ENCODE measurements at places on chromosomes 3 and 15. TPM values are rescaled to one million over a fixed set of nuclear protein-coding genes. Genes with fewer than 3 reads are reported as not detected.

GNB4 gene
- total RNA-seq: 0.10 TPM

GRCh38 chr3:99863588-99863987 lies 45.9 kb downstream of the CMSS1 start:
- no peak for DNase-seq

DNA sequence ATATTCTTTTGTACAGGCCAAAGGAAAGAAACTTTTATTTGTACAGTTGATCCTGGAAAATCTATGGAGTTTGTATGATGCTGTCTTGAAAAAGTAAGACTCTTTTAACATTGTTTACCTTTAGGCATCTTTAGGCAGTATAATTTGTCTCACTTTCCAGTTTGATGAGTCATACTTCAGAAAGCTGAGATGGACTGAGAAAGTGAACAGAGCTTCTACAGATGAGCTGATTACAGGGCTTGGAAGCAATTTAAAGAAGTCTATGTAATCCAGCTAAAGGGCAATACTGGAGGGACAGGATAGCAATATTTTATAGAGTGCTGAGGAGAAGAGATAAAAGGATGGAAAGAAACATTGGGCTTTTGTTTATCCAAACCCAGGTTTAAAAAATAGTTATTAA lies 123.5 kb upstream of the GOLGA6L4 start:
- no peak for DNase-seq

DNA sequence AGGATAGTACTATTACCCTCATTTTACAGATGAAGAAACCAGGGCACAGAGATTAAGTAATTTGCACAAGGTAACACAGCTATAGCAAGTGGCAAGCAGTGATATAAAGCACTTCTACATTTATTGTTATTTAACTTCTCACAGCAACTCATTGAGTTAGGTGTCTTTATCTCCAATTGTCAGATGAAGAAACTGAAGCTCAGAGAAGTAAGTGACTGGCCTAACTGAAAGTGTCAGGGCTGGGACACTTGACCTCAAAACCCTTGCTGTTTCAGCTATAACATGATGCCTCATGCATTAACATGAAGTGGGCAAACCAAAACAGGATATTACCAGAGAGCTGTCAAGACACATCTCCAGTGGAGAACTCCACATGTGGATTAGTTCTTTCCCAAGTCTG lies 65.8 kb upstream of the LEKR1 start:
- DNase-seq: no peak

DNA sequence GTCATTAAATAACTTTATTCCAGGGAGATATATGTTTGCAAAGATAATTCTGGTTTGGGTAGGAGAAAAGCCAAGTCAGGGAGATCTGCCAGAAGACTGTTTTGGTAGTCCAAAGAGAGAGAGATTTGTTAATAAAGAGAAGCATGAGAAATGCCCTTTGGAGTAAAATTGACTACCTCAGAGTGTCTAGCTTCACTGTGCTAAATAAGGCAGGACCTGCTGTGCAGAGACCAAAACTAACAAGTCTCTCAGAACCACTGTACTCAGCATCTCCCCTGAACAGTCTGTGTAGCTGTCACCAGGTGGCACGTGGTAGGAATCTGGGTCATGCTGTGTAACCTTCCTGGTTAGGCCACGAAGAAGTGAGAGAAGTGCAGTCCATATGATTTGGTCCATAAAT lies 31.6 kb upstream of the SLC35G2 start:
- DNase-seq: no peak

Data from HCT116 (cell line).